HL-60 (cell line): ENCODE measurements at places on chromosomes 2 and 18.

DNA sequence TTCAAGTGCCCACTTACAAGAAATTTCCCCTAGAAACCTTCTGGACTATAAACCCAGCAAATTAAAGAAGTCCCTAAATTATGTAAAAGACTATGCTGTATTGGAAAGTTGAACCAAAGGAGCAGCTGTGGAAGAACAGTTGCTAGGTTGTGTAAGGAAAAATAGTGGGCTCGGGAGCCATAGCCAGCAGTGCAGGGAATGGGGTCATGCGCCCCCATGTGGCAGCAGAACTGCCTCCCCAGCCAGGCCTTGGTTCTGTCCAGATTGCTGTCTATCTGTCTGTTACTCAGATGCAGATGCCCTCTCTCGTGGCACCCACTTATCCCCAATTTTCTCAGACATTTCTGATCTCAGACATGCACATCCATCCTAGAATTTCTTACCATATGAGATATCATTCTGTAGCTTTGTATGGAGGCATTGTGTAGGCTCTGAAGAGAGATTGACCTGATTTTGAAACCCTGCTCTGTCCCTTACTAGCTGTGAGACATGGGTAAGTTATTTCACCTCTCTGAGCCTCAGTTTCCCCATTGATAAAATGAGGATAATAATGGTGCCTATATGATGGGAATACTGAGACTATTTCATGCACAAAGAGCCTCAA, 258.3 kb downstream of the SS18 start:
- DNase-seq, result peak; percentile 38

DNA sequence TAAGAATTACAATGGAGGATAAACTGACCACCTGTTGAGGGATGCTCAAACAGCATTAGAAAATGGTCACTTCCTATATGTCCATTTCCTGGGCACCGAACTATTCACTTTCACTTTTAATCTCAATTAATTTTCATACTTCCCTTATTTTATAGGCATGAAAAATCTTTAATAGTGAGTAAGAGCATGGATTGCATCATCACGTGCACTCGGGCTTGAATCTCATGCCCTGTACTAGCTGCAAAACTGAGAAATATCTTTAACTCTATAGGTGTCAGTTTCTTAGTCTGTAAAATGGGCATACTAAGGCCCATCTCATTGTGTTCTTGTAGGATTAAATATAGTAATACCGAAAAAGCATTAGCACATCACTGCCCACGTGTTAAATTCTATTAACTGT, 183.9 kb upstream of the FIGN start:
- DNase-seq, result no peak

DNA sequence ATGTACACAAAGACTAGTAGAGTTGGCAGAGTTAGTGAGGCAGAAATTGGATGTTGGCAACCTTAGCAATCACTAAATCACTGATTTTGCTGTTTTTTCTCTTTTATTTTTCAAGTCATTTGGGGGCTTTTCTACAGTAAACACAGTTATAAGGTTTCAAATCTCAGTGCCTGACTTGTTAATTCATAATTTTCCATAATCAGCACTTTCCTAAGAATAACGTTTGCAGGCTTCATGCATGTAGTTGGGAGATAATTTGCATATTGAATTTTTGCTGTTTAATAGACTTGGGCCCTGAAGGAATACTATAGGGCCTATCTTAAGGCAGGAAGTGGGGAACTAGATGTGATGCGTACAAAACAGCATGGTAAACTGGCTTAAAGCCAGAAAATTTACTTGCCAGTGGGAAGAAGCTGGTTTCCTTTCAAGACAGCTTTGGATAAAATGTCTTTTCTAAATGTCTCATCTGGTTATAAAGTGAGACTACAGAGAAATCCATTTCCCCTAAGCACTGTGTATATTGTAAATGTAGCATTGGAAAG, 127.2 kb upstream of the SMIM21 start:
- no peak for DNase-seq

- no peak for DNase-seq
Measured at GRCh38 chr2:17849275-17849674, 29.2 kb upstream of the KCNS3 start.

- no peak for DNase-seq
Measured at GRCh38 chr2:99765731-99766318, 276.0 kb upstream of the REV1 start.

DNA sequence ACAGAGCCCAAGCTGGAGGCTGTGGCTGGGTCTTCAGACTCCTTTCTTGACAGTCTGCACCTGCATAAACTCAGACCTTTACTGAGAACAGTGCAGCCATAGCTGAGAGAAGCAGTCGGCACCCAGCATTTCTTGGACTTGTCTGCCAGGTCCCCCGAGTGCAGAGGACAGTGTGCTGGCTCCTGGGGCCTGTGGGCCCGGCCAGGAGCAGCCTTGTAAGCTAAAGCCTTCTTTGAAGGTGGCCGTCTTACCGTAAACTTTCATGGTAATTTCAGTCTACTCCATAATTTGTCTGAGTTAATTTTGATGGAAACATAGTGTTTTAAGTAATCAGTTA, 70.9 kb downstream of the LRRFIP1 start:
- DNase-seq, result no peak

DNA sequence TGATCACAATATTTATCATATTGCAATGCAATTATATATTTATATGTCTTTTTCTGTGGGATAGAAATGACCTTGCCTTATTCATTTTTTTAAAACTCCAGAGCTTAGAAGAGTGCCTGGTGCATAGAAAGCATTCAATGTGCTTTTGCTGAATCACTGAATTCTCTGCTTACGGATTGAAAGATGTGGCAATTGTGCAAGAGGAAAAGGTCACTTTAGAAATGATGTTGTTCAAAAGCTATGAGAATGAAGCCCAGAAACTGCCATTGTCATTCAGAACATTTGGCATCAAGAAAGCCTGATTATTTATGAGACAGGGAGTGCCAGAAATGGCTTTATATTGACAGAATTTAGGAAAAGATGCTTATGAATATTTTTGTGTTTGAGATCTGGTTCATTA, 678.6 kb upstream of the CDH2 start:
- no peak for DNase-seq

DNA sequence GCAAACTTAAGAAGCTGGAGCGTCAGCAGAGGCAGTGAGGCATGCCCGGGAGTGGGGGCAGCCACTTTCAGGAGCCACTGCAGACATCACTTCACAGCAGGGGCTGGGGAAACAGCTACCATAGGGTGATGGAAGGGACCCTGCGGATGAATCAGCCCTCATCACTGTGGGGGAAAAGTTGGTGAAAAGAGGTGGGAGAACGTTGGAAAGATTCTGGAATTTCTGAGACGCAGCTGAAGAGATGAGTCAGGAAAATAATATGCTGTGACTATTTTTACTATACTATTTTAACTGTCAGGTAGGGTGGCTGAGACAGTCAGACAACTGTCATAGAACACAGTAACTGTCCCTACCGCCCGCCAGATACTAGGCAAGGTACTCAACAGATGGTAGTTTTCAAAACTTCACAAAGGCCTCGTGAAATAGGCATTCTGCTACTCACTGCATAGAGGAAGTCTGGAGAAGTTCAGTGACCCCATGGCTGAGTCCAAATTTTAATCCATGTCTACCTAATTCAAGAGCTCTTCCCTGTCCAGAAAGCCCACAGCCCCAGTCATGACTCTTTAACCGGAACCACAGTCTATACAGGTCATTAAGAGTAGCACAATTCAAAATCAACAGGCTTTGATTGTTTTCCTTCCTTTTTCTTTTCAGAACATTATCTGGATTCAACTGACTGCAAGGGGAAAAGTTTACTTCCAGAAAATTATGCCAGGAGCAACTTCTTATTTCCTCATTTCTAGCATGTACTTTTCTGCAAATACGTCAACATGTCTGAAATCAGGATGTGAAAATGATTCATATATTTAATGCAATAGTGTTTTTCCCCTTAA, 39.3 kb upstream of the EPB41L3 start:
- DNase-seq, result no peak

- DNase-seq, result no peak
Measured at GRCh38 chr2:44531289-44531688, 169.5 kb downstream of the CAMKMT start.

- DNase-seq, result no peak
Measured at GRCh38 chr2:172970660-172971059, 105.0 kb upstream of the MAP3K20 start.

- DNase-seq, result no peak
Measured at GRCh38 chr2:214471990-214472389, 61.1 kb downstream of the VWC2L start.
